ENCODE measurements at places on chromosomes 6 and 20. TPM values are rescaled to one million over a fixed set of nuclear protein-coding genes. Genes with fewer than 3 reads are reported as not detected.

EFCAB8 gene
- 0.44 TPM for total RNA-seq

VTA1 gene
- 58.1 TPM for total RNA-seq

KHDC1L gene
- 0.28 TPM for total RNA-seq

POPDC3 gene
- 1.1 TPM for total RNA-seq

LST1 gene
- total RNA-seq: not detected

MCHR2 gene
- not detected for total RNA-seq

LRRC73 gene
- not detected for total RNA-seq

CYP39A1 gene
- total RNA-seq: not detected
